ENCODE measurements at places on chromosomes 6 and 20.

GRCh38 chr6:31627690-31628287 is 7.3 kb downstream of the PRRC2A start:
- no peak for DNase-seq

DNA sequence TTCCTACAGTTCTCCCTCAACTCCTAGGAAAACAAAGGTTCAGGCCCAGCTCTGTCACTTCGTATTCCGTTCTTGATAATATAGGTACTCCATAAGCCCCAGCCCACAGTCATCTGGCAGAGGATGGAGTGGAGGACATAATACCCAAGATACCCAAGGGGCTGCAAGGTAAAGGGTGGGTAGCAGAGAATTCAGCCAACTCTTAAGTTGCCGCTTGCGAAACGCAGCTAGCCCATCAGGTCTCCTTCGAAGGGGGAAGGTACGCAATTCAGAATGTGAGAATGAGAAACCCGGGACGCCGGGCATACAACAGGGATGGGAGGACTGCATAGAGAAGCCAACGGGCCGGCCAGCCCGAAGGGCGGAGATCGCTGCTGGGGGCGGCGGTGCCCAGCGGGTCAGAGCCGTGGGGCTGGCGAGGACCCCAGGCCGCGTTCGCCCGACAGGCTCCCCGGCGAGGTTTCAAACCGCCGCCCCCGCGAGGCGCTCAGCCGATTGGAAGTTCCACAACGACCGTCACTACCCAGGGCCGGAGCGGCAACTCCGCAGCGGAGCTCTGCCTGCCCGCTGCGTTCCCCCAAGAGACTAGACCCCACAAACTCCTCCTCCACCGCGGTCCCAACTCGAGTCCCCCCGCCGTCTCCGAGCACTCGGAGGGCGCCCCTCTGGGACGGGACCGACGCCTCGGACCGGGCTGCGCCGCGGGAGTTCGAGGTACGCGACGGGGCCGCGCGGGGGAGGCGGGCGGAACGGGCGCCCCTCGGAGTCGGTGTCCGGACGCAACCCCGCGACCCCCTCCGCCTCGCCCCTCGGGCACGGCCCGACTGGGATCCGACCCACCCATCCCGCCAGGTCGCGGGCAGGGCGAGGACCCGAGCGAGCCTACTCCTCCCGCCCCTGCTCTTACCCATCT is 911 bp downstream of the CDK19 start:
- no peak for DNase-seq

- DNase-seq: no peak
Measured at GRCh38 chr6:387293-387741, 4.2 kb upstream of the IRF4 start.

GRCh38 chr6:14390805-14391204 is 273.2 kb downstream of the CD83 start:
- DNase-seq: no peak

Measured in brain pericyte (primary cell).